ENCODE measurements at places on chromosomes 6 and 20.

- DNase-seq = no peak
Observed at GRCh38 chr6:68760941-68761676, 126.0 kb downstream of the ADGRB3 start.

DNA sequence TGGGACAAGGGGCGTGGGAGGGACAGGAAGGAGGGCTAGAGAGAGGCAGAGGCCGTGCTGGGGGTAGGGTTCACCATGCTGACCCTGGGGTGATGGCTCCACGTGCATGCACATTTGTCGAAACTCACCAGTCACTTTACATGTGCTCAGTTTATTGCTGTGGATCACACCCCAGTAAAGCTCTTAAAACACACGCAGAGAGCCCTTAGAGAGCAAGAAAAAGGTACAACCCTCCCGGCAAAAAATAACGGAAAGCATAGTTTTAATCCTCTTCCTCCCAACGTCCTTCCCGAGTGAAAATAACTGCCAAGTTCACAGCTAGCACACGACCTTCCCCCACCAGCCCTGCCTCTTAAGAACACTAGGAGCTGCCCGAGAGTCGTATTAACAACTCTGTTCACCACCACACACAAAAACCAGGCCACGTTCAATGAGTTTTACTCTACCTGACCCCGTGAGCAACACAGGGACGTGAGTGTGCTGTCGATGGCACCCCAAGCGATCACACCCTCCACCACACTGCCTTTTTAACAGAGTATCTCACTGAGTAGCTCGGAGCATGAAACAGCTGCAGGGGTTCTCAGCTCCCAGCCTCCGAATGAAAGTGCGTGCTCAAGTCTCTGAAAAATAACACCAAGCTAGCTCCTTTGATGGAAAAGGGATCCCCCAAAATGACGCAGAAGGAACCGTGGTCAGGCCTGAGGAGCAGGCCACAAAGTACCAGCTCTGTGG, 39.7 kb downstream of the TAF4 start:
- peak; percentile 65 for DNase-seq

- DNase-seq = peak; percentile 38
Observed at GRCh38 chr6:69624944-69625343, 171.9 kb downstream of the LMBRD1 start.

- no peak for DNase-seq
Observed at GRCh38 chr6:65231616-65232015, 475.4 kb downstream of the EYS start.

GRCh38 chr20:34114809-34115208, 2.8 kb upstream of the EIF2S2 start:
- no peak for DNase-seq

DNA sequence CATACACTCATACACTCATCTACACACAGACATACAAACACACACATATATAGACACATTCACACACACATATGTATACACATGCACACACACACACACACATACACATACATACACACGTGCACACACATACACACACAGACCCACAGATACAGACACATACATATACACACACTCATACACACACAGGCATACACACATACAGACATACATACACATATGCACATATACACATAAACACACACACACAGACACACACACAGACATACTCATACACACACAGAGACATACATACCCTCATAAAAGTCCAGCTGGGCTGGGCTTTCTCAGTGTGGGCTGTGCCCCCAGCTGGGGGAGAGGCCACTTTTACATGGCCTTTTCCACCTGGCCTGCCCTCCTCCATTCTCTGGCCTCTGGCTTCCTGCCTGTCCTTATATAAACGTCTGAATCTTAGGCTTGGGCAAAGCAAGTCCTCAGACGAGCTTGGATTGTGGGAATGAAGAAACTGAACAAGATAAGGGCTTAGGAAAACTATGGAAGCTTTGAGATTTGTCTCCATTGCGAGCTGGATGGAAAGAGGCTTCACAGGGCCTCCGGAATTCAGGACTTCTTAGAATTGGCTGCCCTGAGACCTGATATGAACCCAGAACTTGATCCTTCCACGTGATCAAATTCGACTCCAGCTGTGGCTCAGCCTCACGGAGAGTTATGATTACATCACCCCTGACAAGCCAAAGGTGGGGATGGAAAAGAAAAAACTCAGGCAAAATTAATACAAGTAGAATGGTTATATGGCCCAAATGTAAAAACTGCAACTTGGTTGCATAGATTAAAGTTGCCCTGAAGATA, 22.5 kb upstream of the CST3 start:
- no peak for DNase-seq

- no peak for DNase-seq
Observed at GRCh38 chr20:59596690-59597089, 7.7 kb upstream of the PHACTR3 start.

GRCh38 chr6:116106146-116106545, 5.5 kb downstream of the NT5DC1 start:
- peak; percentile 23 for DNase-seq

GRCh38 chr20:7454047-7454446, 486.2 kb downstream of the HAO1 start:
- no peak for DNase-seq

GRCh38 chr6:134379599-134379998, 61.7 kb upstream of the SGK1 start:
- DNase-seq = no peak

- DNase-seq = no peak
Observed at GRCh38 chr20:24646321-24646720, 176.9 kb downstream of the SYNDIG1 start.

DNA sequence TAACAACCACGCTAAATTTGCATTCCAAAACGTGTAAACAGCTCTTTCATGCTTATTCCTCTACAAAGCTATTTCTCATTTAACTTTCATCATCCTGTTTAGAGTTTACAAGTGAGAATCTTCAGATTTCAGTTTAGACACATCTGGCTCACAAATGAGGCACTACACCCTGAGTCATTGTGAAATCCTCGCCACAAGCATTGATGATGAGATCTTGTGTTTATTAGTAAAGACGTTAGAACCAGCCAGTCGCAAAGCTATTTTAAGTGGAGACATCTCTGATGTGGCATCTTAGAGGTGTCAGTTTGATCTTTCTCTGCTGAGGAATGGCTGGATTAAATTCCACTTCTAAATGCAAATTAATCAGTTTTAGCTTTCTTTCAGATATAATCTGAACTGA, 8.3 kb upstream of the ISM1 start:
- peak; percentile 43 for DNase-seq

DNA sequence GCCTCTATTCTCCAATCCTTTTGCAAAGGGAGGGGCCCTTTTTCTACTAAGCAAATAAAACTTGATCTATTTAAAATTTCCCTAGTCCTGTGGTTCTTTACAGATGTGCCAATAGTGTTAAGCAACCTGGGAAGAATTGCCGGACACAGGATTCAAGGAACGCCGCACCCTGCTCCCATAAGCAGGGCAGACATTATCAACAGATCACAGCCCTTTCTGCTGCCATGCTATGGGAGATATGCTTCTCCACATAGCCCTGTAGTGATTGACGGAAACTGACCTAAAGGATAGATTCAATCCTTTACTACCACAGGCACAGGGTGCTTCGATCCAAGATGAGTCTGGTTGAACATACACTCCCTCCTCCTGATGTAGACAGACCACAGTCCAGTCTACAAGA, 118.4 kb upstream of the TRAF3IP2 start:
- DNase-seq = no peak

GRCh38 chr20:11379257-11380011, 538.3 kb upstream of the BTBD3 start:
- DNase-seq = peak; percentile 51

DNA sequence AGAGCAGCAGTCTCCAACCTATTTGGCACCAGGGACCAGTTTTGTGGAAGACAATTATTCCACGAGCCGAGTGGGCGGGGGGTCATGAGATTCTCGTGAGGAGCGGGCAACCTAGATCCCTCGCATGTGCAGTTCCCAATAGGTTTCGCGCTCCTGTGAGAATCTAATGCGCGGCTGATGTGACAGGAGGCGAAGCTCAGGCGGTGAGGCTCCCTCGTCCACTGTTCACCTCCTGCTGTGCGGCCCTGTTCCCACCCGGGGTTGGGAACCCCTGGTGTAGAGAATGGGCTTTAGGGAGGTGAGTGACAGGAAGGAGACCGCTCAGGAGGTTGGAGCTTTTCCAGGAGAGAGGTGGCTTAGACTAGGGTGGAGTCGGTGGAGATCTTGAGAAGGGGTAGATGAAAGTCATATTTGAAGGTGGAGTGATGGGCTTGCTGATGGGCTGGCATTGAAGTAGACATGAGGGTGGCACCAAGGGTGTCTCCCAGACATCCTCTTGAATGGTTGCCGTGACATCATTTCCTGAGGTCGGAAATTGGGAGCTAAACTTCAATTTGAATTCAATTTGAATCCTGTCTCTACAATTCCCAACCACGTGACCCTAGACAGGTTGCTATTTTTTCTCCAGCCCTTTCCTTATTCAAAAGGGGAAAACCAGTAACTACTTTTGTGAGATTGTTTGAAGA, 1.5 kb upstream of the RAD21L1 start:
- DNase-seq = no peak

DNA sequence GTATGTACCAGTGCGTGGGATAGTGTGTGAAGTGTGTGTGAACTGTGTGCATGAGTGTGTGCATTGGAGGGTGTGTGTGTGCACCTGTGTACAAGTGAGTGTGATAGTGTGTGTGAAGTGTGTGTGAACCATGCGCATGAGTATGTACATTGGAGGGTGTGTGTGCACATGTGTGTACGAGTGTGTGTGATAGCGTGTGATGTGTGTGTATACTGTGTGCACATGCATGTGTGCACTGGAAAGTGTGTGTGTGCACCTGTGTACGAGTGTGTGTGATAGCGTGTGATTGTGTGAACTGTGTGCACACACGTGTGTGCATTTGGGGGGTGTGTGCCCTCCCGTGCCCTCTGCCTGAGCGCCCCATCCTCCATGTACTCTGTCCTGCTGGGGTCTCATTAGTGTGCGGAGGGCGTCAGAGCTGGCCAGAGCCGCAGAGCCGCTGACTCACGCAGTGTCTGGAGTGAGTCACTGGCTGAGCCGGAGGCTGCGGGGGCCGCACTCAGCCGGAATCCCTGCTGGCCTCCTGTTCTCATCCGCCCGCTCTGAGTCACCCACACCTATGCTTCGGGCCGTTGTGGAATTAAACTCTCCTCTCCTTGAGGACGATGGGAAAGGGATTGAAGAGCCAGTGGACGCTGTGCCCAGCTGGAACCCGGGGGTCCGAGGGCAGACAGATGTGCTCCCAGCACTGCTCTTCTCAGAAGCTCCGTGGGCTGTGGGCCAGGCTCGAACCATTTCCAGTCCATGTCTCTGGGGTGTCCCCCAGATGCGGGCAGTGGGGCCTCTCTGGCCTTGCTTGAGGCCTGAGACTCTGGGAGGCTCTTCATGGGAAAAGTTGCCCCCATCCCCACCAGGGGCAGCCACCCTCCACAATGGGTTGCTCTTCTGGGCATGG, 27.3 kb upstream of the STX16 start:
- DNase-seq = peak; percentile 96

DNA sequence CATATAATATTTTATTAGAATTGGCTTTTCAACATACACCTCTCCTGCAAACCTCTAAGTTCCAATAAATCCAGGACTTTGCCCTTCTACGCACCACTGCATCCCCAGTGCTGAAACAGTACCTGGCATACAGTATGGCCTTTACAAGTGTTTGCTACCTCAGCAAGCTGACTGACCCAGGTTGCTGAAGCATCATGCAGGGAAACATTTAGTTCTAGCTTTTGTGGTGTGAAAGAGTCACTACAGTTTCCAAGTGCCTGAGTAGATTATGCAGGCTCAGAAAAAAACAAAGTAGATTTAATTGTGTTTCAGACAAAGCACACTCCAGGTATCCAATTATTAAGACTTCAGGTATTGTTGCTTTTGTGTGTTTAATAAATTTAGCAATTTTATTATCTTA, 614.2 kb upstream of the NRSN1 start:
- DNase-seq = no peak

DNA sequence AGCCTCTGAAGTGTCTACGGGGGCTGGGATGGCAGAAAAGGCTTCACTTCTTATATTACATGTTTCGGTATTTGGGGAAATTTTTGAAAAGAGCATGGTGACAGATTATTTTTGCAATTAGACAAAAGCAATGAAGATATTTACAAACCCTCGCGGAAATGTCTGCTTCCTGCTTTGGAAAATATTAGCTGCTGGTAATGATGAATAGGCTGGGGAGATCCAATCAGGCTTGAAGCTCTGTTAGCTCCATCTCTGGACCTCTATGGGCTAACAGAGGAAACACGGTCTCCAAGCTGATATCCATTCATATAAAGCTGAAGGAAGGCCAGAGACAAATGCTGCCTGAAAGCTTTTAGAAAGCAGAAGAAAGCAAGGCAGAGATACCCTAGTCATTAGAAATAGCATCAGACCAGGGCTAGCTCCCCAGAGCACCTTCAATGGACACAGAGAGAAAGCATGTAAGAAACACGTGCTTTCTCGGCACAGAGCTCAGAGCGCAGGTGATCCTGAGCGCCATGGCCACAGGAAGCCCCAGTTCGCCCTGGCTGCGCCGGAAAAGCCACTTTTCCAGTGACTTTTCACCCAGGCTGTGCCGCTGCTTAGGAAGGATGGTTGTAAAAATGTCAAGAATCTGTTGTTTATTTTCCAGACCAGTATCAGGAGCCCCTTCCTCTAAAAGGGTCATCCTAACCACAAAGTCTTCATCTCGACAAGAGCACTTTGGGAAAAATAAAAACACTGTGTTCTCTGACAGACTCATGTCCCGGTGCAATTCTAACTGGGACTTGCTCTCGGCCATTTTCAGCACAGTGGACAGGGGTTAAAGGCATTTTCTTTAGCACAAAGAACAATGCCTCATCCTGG, 68.5 kb upstream of the NFATC2 start:
- DNase-seq = no peak

- peak; percentile 57 for DNase-seq
Observed at GRCh38 chr20:63955281-63955826, 862 bp downstream of the UCKL1 start.

GRCh38 chr6:41332241-41332640, 3.2 kb upstream of the NCR2 start:
- DNase-seq = no peak

GRCh38 chr6:111087106-111087835, at the start of gene SLC16A10:
Gene SLC16A10, plus strand, starts transcription at chr6:111087503. Its CDS starts 250 bp downstream, at chr6:111087753.
- peak; percentile 31 for DNase-seq

DNA sequence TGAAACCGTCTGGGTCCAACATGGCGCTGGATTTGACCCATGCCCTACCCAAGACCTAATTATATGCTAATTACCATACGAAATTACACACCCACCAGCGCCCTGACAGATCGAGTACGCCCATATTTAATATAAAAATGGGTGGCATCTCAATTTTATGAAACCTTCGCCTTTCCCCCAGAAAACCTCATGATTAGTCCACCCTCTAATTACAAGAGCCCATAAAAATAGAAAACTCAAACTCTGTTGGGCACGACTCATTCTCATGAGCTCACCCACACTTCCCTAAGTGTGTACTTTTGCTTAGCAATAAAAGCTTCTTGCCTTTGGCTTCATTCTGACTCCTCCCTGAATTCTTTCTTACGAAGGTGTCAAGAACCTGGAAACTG, 136.4 kb downstream of the OR2B2 start:
- DNase-seq = no peak

All from mesenchymal stem cell (in vitro differentiated cells and primary cell).